ENCODE measurements at places on chromosomes 5 and 9.
A peak's percentile ranks its signal among the peaks of the same experiment; 100 is the strongest.

- peak; percentile 42 for DNase-seq
These were observed 509.8 kb downstream of the CCDC171 start for GRCh38 chr9:16062542-16063240.

DNA sequence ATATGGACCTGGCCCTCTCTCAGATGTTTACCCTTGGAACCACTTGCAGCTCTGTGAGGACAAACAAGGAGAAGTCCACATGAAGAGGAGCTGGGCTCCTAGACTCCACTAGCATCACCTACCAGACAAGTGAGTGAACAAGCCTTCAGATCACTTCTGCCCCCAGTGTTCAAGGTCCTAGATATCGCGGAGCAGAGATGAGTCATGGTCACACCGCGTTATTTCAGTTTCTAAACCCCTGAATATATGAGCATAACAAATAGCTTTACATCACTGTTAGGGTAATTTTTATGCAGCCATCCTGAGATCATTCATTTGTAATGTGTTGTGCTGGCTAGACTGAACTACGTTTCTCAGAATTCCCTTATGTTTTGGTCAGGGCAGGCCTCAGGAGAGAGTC, 77.0 kb upstream of the DAP start:
- DNase-seq: no peak

DNA sequence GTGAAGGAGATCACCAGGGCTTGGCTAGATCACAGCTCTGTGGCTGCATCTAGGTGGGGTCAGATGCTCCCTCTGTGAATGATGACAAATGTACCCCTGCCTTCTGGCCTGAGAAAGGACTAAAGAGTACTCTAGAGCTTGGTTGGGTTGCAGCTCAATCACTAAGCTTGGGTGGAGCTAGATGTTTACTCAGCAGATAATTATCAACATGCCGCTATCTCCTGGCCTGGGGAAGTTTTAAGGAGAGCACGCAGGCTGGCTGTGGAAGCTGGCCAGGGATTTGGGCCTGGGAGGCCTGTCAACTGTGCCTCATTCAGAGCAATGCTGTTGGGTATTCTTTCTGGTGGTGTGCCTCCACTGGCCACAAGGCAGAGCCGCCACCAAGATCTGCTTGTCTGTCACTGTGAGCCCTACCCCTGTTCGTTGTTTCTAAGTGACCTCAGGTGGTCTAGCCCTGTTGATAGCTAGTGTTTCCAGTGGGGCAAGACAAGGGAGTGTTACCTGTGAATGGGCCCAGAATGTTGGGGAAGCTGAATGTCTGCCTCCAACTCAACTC, 181.7 kb downstream of the ADGRV1 start:
- no peak for DNase-seq

- DNase-seq: no peak
These were observed 16.0 kb downstream of the MVB12B start for GRCh38 chr9:126342621-126343031.

DNA sequence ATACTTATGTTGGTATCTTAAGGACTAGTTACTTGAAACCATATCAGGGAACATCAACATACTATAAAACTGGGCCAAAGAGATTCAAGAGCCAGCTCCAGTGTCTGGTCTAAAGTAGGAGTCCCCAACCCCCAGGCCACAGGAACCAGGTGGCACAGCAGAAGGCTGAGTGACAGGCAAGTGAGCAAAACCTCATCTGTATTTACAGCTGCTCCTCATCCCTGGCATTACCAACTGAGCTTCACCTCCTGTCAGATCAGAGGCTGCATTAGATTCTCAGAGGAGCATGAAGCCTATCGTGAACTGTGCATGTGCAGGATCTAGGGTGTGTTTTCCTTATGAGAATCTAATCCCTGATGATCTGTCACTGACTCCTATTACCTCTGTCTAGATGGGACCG, 581.6 kb upstream of the CDH9 start:
- no peak for DNase-seq

DNA sequence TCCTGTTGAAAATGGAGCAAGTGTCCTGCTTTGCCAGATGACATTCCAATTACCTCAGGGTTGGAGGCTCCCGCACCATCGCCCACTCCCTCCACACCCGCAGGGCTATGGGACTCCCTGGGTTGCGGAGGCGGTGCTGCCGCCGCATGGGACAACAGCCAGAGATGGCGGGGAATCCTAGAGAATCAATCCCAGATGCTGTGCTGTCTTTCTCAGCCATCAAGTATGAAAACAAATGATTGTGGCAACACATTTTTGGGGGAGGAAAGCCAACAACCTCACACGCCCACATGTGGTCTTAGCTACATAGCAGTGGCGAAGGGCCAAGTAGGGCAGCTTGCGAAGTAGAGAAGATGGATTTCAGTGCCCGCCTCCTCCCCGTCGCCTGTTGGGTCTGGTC, 46.7 kb downstream of the IL31RA start:
- peak; percentile 98 for DNase-seq

DNA sequence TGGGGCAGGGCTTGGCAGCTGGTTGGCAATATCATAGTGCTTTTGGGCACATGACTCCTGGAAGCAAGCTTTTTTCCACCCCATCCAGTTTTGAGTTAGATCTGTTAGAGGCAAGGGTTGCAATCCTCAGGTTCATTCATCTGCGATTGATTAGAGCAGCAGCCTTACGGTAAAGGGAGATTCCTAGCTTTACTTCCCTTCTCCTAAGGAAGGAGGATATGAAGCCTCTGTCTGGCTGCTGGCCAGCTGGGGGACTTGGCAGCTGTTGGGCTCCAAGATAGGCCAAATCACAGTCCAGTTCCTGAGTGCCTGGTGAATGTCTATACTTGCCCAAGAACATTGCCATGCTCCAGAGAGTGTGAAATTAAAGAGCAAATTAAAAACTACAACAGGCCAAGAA, 113.4 kb upstream of the CCNH start:
- DNase-seq: no peak

DNA sequence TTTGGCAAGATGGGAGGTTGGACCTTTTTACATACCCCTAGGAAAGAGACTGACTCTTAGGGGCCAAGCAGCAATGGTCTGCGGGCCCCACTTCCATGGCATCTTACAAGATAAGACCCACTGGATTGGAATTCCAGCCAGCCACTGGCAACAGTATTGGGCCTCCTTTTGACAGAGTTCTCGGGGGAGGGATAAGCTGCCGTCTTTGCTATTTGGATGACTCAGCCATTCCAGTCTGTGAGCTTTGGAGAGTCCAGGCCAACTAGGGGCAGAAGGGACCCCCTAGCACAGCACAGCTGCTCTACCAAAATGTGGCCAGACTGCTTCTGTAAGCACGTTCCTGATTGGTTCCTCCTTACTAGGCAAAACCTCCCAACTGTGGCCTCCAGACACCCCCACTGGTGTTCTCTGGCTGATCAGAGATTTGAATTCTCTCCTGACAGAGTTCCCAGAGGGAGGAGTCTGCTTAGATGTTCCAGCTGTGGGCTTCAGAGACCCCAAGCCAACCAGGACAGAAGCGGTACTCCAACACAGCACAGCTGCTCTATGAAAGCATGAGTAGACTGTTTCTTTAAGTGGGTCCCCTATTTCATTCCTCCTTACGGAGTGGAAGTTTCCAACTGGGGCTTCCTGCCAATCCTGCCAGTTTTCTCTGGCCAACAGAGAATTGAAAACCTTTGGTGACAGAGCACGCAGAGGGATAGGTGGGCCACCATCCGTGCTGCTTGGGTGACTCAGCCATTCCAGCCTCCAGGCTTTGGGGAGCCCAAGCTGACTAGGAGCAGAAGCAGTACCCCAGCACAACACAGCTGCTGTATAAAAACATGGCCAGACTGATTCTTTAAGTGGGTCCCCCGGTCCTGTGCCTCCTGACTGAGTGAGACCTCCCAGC, 672.1 kb upstream of the RIOK2 start:
- no peak for DNase-seq

DNA sequence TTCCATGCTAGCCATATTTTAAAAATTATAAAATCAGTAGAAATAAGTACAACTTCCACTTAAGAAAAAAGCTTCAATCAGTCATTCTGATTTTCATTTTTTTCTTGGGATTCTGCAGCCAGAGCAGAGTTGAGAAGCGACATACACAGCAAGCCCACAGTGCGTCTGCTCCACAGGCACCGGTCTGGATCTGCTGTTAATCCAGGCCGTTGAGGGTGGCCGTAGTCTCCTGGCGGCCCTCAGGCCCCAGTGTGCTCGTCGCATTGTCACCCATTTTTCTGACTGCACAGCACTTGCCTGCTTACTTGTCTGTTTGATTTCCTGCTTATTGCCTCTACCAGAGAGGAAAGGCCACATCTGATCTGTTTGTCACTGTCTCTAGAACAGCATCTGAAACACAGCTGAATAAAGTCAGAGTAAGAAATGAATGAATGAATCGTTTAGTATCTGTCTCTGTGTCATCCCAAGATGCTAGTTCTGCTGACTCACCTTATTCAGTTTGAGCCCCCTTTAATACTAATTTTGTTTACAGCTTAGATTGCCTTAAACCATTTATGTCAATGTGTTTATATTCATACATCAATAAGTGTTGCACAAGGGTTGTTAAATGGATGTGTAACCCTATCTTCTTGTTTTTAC, 11.6 kb upstream of the ASPN start:
- DNase-seq: no peak

GRCh38 chr5:139646912-139647505, 1.1 kb upstream of the CXXC5 start:
- no peak for DNase-seq

- DNase-seq: no peak
These were observed 1.8 kb downstream of the FGF10 start for GRCh38 chr5:44387406-44387805.
